ENCODE measurements at places on chromosomes 3 and 15.

DNA sequence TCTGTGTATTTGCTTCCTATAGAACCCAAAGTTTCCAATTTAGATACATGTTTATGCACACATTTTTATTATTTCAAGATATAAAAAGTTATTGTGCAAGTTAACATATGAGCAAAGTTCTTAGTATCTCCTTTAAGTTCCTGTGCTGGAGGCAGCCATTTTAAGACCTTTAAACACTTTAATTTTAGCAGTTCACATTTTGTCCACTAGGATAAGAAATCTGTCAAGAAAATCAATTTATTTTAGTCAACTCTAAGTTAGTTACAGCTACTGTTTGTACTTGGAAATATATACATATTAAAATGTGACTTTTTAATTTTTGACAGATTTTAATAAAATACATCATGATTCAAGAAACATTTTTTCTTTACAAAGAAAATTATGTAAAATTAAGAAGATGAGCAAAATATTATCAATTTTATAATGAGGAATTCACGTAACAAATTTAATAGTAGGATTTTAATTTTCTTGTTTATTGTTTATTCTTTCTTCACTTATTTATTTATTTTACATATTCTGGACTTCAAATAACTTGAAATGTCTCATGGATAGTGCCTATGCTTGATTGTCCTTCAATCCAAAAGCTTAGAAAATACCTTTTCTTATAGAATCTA, 402.6 kb upstream of the GBE1 start:
- DNase-seq = peak; percentile 69

GRCh38 chr3:42397644-42398043, 12.8 kb downstream of the LYZL4 start:
- DNase-seq = no peak

DNA sequence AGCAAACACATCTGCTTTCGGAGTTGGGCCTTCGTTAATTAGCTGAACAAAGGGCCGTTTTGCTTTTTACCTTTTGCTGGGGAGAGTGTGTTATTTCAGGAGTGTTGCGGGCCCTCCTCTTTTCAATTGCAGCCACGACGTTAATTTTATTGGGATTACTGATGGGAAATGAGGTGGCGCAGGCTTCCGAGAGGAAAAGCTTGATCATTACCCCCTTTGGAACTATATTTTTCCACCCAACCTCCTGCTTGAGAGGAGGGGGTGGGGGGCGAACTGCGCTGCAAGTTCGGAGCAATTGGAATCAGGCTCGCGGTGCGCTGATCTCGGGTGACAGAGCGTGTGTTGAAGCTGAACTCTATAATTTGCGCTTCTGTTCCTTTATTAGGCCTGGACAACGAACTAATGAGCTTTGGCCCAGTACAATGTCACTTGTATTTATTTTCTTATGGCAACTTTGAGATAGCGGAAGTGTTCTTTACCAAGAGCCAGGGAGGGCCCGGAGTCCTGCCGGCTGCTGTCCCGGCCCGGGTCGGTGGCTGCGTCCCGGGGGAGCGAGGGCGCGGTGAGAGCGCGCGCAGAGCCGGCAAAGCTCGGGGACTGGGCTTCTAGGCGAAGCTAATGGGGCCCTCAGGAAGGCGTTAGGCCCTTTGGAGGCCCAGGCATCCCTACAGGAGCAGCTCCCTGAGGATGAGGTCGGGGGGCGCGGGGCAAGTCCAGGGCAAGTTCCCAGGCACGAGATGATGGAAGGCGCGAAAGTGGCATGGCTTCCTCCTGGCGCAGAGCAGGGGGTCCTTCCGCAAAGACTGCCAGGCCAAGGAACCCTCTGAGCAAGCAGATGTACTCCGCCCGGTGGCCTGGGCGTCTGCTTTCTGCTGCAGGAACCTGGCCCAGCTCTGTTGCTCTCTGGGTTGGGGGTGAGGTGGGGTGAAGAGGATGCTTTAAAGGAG, 12.9 kb downstream of the NR2F2 start:
- DNase-seq = no peak

GRCh38 chr15:40567111-40567510, 2.0 kb upstream of the RPUSD2 start:
- DNase-seq = peak; percentile 82

DNA sequence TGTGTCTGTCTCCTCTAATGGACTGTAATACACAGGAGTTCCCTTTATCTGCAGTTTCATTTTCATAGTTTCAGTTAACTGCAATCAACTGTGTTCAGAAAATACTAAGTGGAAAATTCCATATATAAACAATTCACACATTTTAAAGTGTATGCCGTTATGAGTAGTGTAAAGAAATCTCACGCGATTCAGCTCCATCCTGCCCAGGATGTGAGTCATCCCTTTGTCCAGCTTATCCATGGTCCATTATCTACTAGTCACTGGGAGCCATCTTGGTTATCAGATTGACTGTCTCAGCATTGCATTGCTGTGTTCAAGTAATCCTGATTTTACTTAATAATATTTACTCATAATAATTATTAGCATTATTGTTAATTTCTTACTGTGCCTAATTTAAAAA, 14.5 kb downstream of the ZPLD1 start:
- DNase-seq = no peak

GRCh38 chr15:66721501-66721937, 19.5 kb downstream of the SMAD6 start:
- peak; percentile 75 for DNase-seq

DNA sequence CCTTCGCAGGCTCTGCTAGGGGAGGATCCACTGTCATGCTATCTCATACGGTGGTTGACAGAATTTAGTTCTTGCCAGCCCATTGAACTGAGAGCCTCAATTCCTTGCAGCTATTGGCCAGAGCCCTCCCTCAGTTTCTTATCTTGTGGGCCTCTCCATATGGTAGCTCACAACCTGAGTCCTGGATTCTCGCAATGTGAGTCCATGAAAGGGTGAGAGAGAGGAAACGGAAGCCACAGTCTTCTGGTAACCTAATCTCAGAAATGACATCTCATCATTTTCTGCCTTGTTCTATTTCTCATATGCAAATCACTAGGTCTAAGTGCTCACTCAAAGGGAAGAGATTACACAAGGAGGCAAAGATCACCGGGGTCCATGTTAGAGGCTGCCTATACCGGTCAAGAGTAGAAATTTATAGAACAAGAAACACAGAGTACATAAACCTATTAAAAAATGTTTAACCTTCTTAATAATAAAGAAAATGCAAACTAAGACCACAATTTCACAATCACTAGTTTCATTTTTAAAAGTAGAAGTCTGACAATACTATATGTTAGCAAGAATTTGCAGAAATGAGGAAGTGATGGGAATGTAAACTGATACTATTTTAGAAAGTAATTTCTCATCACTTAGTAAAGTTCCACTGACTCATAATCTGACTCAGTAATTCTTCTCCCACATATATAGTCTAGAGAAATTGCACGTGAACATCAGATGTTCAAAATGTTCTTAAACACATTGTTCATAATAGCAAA, 378.4 kb upstream of the AGTR1 start:
- DNase-seq = peak; percentile 41

DNA sequence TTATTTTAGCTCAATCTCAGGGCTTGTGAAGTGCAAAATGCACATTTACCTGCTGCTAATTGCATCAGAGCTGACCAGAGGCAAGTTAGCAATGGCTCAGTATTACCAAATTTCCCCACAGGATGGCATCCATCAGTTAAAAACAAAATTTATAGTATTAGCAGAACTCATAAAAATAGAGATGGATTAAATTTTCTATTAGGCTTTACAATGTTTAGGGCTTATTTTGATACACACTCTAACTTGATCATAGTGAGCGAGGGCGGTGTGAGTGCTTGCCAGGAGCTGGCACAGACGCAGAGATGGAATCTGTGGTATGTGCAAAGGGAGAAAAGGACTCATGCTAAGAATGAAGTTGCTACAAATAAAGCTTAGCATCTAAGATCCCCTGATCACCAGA, 241.0 kb downstream of the NSUN3 start:
- DNase-seq = peak; percentile 8

DNA sequence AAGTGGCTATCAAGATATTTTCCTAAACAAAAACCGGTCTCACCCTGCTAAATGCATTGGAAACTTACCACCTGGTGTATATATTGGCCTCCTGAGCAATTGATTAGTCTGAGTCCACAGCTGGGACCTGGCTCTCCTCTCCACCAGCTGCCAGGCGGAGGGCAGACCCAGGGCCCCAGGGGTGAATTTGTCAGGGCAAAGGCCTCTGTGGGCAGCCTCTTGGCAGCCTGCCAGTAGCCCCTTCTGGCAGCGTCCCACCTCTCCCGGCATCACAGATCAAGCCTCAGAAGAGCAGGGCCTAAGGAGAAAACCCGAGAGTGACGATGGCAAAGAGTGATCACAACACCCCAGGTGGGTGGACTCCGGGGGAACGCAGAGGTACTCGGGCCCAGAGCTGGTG, 43.0 kb upstream of the IDH2 start:
- no peak for DNase-seq

GRCh38 chr3:56700151-56700550, 17.1 kb upstream of the TASOR start:
- no peak for DNase-seq

- no peak for DNase-seq
Observed at GRCh38 chr15:64630396-64631107, 144.8 kb downstream of the RBPMS2 start.

GRCh38 chr3:21889166-21889565, 138.2 kb upstream of the ZNF385D start:
- DNase-seq = no peak

- DNase-seq = no peak
Observed at GRCh38 chr3:17063596-17063995, 178.8 kb downstream of the PLCL2 start.

DNA sequence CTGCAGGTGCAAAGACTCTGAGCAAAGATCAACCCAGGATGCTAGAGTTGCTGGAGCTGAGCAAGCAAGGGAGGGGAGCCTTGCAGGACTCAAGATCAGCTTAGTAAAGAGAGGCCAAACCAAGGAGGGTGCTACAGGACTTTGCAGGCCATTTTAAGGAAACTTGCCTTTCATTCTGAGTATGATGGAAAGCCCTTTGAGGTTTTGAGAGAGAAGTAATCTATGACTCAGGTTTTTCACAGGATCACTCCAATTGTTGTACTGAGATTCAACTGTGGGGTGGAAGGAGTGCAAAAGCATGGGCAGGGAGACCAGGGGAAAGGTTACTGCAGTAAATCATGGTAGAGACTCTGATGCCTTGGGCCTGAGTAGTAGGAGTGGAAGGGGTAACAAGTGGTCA, 260.4 kb upstream of the GPR149 start:
- DNase-seq = no peak

DNA sequence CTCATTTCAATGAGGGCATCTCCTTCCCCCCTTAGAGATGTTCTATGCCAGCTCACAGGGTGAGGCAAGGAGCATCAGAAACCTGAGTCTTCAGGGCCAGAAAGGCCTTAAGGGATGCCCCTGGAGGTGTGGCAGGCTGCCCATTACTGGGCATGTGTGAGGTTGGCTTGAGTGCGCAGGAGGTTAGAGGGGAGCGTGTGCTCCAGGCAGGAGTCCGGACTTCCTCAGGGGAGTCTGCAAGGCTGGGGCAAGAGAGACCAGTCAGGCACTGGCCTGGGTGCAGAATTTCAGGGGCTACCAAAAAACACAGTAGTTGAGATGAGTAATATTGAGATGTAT, 1.9 kb downstream of the LOXL1 start:
- no peak for DNase-seq

GRCh38 chr3:52527039-52527731, 6.5 kb downstream of the NT5DC2 start:
- no peak for DNase-seq

- no peak for DNase-seq
Observed at GRCh38 chr15:83914906-83915305, 261.0 kb downstream of the ADAMTSL3 start.

DNA sequence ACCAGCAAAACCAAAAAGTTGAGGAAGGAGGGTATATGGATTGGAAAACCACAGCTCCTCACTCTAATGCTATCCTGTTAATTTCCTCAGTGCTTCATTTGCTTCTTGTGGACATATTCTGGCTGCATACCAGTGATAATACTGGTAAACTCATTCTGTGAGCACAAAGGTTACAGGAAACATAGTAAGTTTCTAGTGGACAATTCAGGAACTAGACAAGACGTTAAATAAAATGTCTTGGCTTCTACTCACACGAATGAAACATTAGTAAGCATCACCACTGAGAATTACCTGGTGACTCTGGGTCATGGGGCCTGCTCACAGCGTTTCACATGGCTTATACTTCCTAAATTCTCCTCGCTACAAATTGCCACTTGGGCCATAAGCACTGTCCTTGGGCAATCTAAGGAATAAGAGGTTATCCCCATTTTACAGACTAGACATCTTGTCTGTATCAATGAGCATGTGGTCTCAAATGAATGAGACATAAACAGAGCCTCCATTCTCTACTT, 20.1 kb upstream of the PPIB start:
- no peak for DNase-seq

- no peak for DNase-seq
Observed at GRCh38 chr15:42582569-42583375, 7.4 kb downstream of the STARD9 start.

GRCh38 chr3:67712259-67712658, 57.8 kb upstream of the SUCLG2 start:
- no peak for DNase-seq

Measured in hematopoietic multipotent progenitor cell treated with erythropoietin and hydrocortisone succinate and interleukin-3 and kit ligand, for 4 days (in vitro differentiated cells).